ENCODE measurements at places on chromosomes 16 and 17. TPM values are rescaled to one million over a fixed set of nuclear protein-coding genes. Genes with fewer than 3 reads are reported as not detected.

DNA sequence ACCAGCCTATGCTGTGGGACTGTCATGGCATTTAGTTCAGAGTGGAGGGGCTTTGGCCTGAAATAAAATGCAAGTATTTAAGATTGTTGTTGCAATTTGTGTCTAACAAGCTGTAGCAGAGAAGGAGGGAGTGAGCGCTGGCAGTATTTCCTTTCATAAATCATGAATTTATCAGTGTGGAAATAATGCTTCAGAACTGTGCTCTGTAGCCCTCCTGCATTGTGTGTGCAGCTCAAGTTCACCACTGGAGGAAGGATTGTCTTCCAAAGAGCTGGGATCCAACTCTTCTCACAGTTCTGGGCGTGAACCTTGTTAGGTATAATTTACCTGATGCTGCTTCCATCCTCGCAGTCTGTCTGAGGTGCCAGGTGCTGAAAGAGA, 15.1 kb downstream of the SNX11 start:
- no peak for ATAC-seq

HEATR3 gene
- 14.5 TPM for total RNA-seq

DNA sequence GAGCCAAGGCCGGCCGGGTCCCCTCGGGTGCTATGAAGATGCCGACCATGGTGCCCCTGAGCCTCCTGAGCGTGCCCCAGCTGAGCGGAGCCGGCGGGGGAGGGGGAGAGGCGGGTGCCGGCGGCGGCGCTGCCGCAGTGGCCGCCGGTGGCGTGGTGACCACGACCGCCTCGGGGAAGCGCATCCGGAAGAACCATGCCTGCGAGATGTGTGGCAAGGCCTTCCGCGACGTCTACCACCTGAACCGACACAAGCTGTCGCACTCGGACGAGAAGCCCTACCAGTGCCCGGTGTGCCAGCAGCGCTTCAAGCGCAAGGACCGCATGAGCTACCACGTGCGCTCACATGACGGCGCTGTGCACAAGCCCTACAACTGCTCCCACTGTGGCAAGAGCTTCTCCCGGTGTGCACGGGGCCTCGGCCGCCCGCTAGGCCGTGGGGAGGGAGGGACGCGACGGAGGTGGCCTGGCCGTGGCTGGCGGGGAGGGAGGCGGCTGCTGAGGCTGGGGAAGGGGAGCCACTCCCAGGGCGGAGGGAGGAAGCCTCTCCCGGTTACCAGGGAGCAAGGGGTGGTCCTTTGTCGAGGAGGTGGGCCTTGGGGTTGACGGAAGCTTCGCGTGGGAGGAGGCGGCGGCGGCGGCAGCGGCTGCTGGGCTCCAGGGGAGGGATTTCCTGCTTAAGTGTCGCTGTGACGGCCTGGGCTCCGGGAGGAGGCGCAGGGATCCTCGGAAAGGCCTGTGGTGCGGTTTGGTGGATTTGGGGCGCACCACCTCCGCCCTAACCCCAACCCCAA, 1.3 kb downstream of the MAZ start:
- peak; percentile 48 for ATAC-seq

GRCh38 chr17:2347805-2348685, 10.7 kb downstream of the SGSM2 start:
- peak; percentile 72 for ATAC-seq

DNA sequence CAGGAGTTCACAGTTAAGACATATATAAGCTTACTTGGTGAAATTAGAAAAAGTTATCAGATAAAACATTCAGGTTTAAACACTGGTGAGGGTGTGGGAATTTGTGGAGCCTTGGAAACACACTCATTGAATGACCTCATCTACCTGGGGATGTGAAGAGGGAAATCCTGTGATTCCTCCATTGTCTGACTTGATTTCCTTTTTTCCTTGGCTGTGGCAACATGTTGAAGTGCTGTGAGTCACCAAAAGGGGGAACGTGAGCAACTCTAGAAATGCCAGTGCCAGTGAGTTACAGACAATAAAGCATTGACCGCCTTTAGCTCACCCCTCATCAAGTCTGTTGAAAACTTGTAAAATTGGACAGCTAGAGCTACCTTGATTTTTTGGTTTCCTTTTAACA, 1.8 kb downstream of the HMOX2 start:
- ATAC-seq: peak; percentile 14

All from esophagus mucosa (tissue), 1 donor.